NCI-H524 treated with DMSO at 0.1 percent for 48 hours (cell line): ENCODE measurements at places on chromosomes 3 and 15.
A peak's percentile ranks its signal among the peaks of the same experiment; 100 is the strongest.

DNA sequence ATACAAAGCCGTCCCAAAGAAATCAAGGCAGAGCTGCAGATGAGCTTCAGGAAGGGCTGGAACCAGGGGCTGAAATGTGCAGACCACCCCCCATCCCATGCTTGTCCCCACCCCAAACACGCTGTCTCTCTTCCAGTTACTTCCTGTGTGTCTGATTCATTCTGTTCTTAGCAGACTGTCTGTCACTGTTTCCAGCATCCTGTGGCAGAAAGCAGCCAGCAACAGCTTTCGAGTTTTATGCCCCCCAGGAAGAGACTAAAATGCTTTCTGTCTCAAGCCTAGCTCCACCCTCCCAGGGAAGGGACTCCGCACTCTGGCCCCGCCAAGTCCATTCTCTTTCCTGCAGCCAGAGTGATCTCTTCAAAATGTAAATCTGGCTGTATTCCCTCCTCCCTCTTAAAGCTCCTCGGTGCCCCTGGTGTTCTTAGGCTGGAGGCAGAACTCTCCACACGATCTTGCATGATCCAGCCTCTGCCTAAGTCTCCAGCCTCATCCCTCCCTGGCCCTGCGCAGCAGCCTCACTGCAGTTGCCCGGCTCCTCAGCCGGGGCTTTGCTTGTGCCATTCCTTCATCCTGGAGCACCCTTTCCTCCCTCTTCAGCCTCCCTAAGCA, 41.5 kb downstream of the HRH1 start:
- no peak for DNase-seq

DNA sequence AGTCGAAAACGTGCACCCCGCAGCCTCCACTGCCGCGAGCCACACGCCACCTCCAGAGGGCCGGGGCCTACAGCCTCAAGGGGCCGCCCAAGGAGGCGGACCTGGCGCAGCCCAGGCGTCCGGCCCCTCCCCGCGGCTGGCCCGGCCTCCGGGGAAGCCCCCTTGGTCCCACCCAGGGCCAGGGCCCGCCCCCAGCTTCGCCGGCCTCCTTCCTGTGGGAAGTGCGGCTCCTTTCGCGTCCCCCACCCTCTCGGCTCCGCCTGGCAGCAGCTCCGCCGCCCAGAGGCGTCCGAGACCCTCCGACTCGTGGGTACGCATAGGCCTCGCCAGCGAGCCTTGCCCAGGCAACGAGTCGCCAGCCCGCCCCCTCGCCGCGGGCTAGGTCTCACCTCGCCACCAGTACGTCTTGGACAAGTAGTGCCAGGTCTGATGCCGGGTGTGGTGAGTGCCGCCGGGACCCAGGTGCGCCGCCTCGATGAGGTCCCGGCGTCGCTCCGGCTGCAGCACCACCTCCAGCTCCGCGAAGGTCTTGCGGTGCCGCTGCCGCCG, 642 bp downstream of the ZBTB11 start:
- no peak for DNase-seq

GRCh38 chr3:102233881-102234280, 200.9 kb upstream of the ZPLD1 start:
- no peak for DNase-seq

DNA sequence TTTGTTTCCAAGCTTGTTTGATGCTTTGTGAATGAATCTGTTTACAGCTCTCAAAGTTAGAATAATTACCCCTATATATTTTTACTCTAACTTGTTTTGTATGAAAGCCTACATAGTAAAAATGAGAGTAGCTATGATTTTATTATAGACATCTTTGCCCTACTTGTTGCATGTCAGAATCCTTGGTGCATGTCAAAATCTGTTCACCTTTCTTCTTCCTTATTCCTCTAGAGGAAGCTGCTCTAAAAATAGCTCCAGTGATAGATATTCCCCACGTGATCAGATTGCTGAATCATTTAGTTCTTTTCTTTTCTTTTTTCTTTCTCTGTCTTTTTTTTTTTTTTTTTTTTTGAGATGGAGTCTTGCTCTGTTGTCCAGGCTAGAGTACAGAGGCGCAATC, 39.8 kb downstream of the LRRC49 start:
- DNase-seq: no peak

DNA sequence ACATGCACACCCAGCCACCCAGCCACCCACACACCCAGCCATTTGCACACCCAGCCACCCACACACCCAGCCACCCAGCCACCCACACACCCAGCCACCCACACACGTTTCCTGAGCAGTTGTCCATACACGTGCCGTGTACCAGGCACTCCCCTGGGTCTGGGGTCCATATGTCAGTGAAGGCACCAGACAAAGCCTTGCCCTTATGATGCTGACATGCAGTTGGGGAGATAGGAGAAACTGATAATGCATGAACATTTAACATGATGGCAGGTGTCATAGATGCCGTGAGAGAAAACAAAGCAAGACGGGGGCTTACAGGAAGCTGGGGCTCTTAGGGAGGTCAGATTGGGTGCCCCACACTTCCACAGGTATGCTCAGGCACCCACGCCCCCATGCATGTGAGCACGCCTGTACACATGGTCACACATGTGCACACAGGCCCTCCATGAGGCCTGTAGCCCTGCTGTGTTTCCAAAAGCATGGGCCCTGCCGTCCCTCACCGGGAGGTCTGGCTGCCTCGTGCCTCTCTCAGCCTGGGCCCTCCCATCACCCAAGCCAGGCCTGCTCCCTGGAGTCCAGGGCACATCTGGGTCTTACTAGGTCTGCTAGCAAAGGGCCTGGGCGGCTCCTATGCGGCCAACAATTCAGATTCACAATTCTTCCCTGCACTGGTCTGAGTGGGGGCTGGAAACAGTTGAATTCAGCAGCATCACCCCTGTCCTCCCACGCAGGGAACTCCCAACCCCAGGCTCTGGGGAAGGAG, 3.6 kb upstream of the DNAJB8 start:
- DNase-seq: no peak

DNA sequence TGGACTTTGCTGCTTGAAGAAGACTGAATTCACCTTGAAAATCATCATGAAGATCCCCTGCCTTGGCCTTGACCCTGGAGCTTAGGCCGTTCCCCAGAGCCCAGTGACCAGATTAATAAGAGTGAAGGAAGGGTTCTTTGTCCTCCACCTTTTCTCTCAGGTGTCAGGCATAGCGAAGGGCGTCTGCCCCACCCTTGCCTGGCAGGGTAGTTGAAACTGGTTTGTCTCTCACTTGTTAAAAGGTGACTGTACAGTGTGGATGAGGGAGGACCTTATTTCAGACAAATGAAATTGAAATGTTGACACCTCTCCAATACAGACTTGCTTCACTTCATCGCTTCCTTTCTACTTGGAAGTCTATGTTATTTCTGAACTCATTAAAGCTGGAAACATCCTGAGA, 223.7 kb upstream of the BHLHE40 start:
- no peak for DNase-seq

GRCh38 chr3:110236976-110237610, 834.5 kb upstream of the NECTIN3 start:
- no peak for DNase-seq

- DNase-seq: no peak
Observed at GRCh38 chr3:29242296-29242695, 38.6 kb upstream of the RBMS3 start.

- DNase-seq: no peak
Observed at GRCh38 chr3:180447136-180447535, 154.8 kb upstream of the TTC14 start.

DNA sequence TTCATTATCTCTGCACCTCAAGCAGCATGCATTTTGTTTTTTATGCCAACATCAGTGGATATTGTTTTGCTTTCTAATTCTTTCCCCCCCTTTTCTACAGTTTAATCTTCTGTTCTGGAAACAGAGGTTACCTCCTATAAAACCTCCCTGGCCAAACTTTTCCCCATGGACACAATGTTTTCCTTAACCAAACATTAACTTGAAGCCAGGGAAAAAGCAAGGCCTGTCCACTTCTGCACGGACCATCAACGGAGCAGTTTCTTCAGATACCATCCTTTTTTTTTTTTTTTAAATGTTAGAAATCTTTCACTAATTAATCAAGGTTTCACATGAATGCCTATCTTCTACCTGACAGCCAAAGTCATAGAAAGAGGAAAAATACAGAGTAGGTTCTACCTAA, 127.0 kb downstream of the ADAMTS9 start:
- no peak for DNase-seq

GRCh38 chr3:183506674-183507320, 48.7 kb downstream of the KLHL6 start:
- no peak for DNase-seq

DNA sequence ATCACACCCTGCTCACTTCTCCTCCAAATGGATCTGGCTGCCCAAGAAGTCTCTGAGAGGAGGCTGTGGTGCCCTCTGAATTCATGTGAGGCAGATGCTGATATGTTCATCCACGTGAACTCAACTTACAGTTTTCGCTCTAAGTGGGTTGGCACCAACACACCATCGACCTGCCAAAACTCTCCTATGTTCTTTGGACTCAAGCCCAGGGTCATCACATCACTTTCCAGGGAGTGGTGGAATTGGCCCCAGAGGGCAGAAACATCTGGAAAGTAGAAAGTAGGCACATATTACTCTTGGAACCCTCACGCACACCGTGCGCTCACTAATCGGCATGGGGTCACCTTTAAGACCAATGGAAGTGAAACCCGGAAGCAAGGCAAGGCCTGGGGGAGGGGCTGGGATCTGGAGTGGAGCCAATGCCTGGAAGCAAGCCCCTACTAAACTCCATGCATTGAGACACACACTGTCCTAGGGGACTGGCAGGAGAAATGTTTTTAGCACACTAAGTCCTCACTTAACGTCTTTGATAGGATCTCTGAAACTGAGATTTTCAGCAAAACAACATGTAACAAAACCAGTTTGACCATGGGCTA, 41.4 kb downstream of the SSUH2 start:
- no peak for DNase-seq

- DNase-seq: no peak
Observed at GRCh38 chr3:36993326-36994283, at the start of gene MLH1. TSS of gene MLH1 (plus strand) at chr3:36993518. CDS start at chr3:36993548, 30 bp downstream.

GRCh38 chr3:10253731-10254130, 5.5 kb downstream of the TATDN2 start:
- DNase-seq: no peak

DNA sequence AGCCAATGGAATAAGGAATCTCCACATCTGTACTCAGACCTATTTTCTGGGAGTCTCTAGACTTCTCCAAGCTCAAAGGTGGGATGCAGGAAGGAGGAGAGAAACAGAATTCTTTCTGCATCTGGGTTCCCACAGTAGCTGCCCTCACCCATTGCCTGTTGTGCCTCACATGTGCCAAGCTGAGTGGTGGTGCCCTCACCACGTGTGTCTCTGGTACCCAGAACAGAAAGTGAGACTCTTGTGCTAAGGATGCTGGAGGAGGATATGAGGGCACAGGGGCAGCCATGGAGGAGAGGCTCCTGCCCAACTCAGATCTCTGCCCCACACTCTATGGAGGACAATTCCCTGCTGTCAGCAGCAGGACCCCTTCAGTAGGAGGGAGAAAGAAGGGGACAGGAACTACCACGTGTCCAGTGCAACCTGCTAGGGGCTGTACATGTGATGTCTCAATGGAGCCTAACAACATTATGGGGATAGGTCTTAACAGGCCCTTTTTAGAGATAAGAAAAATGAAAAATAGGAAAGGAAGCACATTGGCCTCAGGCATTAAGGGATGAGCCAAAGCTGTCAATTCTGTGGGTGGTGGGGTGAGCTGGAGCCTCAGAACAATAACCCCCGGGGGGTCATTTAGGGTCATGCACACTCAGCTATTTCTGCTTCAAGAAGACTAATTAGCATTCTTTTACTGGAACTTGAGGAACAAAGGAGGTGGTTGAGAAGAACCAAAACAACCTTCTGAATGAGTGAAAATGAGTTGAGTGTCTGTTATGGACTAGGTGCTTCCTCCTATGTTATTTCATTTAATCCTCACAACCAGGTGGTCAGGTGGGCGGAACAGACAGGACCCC, 16.3 kb upstream of the NOX5 start:
- no peak for DNase-seq

DNA sequence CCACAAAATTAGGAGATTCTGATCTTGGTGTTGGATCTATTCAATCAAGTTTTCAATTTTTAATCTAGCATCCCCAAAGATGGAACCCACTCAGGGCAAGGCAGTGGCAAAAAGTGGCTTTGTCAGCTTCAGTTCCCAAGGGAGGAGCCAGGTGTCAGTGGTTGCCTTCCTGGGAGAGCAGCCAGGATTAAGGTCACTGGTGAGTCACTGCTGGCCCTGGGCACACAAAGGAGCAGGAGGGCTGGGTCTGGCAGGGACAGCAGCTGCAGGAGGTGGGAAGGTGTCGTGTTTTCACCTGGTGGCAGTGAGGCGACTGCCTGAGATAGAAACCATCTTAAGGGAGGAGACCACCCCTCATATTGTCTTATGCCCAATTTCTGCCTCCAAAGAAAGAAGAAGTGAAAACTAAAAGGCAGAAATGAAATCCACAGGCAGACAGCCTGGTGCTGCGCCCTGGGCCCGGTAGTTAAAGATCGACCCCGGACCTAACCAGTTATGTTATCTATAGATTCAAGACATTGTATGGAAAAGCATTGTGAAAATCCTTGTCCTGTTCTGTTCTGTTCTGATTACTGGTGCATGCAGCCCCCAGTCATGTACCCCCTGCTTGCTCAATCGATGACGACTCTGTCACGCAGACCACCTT, 5.9 kb upstream of the KLHL25 start:
- DNase-seq: peak; percentile 73

DNA sequence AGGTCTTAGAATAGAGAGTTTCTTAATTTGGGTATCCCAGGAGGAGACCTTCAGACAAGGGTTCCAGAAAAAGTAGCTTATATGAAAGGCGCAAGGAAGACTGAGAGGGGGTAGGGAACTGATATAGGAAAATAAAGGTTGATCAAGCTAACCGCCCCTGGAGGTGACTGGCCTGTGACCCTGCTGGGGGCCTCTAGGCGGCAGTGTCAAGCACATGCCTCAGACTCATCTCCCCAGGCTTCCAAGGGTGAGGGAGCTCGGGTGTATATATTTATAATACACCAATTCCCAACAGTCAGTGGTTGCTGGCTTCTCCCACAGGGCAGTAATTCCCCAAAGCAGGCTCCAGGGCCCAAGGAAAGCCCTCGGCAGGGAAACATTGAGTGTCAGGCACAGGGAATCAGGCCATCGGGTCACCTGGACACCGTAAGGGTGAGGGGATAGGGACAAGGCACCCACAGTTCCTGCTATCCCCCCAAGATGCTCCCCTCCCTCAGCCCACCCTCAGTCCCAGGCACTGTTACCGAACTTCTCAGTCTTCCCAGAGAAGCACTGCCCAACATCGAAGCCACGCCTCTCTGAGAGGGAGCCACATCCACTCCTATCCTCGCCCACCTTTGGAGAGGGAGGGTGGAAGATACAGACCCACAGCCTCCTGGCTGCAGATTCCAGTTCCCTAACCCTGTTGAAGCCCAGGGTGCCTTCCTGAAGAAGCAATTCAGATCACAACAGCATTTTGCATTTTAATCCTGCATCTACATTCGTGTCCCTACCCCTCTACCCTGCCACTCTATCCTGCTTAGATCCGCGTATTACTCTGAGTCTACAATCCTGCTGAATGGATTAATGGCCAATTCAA, 19.5 kb upstream of the CAV3 start:
- DNase-seq: no peak
